NCI-H2029 (cell line): ENCODE measurements at places on chromosomes 2 and 18.

DNA sequence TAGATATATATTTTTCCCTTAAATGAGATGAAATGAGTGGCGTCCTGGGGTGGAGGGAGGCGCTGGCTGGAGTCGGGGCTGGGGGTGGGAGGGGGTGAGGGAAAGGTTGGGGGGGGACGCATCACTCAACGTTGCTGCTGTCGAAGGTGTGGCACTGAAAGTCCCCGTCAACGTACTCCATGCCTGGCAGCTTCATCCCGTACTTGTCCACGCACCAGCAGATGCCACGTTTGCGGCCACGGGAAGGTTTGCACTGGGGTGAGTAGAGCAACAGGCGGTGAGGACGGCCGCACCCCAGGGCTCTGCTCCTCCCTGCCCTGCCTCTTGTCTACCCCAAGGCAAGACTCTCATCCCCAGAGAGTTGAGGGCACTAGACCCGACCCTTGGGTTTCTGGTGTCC is 18.7 kb downstream of the IGFBP5 start:
- no peak for DNase-seq

DNA sequence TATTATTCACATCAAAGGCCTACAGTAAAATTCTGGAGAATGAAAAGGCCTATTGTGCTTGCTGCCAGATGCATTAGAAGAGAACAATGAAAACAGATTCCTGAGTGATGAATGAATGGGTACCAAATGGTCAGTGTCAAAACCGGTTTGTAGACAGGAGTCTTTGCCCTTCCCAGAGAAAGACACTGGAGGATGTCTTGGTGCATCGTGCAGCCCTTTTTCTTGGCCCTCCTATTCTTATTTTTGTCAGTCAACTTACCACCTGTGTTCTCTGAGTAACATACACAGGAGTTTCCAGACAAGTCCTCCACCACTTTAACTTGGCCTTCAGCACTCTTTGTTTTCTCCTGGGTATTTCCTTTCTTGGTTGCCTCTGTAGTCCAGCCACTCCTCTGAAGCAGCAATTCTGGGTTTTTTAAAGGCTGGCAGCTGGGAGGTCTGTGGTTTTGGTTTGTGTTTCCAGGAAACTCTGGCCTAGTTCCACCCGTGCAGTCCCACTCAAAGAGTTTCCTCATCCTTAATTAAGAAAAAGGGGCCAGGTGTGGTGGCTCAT is 29.4 kb downstream of the PSTPIP2 start:
- DNase-seq, result no peak

DNA sequence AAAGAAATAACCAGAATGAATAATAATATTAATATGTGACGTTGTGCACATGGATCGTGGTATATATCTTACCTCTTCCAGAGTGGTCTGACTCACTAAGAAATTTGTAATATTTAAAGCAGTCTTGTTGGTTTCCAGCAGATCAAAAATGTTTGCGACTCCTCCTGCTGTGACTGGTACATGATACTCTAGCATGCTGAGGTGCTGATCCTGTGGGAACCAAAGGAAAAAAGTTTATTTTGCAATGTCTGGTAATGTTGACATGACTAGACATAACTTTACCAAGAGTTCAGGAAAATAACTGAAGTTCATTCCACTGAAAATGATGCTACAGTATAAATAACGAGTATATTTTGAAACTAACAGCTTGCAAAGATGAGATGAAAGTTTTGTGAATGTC is 124.5 kb upstream of the BARD1 start:
- DNase-seq, result no peak

DNA sequence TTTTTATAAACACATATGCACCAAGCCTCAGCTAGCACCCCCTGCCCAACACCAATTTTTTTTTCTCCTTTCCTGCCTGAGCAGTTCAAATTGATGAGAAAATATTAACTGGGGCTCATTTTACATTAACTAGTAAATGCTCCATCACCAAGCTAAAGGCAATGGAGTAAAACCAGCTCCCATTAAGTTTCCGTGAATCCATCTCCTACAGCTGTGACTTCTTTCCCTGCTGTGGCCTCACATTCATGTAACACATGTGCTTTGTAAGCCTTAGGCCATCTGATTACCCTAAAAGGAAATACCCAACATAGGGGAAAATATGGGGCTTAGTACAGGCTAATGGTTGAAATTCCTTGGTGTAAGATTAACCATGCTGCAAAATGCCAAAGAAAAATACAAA is 60.8 kb downstream of the DNER start:
- no peak for DNase-seq

- DNase-seq, result no peak
These were observed 807.0 kb downstream of the SLC4A3 start for GRCh38 chr2:220434385-220434784.

DNA sequence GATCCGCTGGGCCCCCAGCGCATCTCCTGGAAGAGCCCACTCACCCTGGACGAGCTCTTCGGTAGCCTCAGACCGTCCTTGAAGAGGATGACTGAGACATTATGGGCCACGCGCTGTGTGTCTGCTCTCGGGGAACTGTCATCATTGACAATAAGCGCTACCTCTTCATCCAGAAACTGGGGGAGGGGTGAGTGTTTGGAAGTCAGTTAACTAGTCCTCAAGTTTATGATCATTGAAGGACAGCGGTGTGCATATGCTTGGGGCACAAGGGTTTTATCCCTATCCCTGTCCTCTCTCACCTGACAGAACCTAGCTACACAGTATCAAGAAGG is 586 bp downstream of the STK16 start:
- DNase-seq, result no peak

DNA sequence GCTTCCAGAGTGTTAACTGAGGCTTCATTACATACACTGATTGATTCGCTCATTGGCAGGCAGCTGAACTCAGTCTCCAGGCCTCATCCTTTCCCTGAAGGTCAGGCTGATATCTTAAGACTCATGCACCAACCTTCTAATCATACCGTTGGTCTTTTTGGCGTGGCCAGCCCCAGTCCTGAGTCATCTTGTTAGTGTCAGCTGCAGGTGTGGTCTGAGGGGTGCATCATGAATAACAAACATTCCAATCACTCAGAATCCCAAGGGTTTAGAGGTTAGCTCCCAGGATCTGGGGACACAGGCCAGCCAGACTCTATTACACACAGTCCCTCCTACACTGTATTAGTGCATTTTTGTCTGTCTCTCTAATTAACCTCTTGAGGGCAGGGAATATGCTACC is 271.5 kb downstream of the HRH4 start:
- DNase-seq, result no peak

- no peak for DNase-seq
These were observed 112.0 kb downstream of the GULP1 start for GRCh38 chr2:188403676-188404075.

DNA sequence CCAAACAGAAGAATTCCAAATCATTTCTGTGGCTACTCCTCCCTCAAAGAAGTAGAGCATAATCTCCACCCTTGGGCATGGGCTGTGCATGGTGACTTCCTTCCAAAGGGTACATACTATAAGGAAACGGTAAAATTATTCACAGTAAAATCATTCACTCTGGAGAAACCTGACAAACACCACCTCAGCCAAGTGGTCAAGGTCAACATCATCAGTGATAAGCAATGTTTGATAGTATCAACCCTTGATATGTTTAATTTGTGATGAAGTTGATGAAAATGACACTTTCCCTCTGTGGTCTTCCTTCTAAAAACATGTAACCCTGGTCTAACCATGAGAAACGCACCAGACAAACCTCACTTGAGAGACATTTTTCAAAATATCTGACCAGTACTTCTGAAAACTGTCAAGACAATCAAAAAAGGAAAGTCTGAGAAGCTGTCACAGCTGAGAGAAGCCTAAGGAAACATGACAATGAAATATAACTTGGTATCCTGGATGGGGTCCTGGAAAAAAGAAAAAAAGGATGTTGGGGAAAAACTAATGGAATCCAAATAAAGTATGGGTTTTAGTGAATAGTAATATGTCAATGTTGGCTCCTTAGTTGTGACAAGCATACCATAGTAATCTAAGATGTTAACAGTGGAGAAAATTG is 9.4 kb upstream of the TXNDC2 start:
- DNase-seq, result no peak

GRCh38 chr2:239240414-239240881 is 160.4 kb downstream of the HDAC4 start:
- no peak for DNase-seq

GRCh38 chr2:227503433-227504406 is 31.8 kb downstream of the AGFG1 start:
- no peak for DNase-seq

GRCh38 chr2:224325941-224326340 is 76.0 kb downstream of the FAM124B start:
- peak; percentile 49 for DNase-seq

- no peak for DNase-seq
These were observed 383 bp upstream of the ATP5MC3 start for GRCh38 chr2:175181877-175182308.

- DNase-seq, result no peak
These were observed 133.2 kb downstream of the ICOS start for GRCh38 chr2:204069804-204070203.

DNA sequence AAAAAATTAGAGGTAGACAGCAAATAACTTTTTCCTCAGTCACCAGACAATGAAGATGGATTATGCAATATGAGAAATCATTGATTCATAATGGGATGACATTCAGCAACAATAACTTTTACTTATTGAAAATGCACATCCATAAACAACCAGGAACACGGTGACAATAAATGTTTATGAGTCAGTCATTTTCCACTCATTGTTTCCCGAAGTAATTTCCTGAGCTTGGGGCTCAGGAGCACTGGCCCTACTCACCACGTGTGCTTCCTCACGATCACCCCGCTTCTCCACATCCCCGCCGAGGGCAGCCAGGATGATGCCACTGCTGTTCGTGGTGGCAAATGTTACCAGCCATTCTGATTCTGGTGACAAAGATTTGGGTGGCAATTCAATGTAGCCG is 156.3 kb downstream of the LAMA1 start:
- no peak for DNase-seq

GRCh38 chr2:60496956-60497355 is 56.5 kb downstream of the BCL11A start:
- no peak for DNase-seq

- DNase-seq, result no peak
These were observed 619.2 kb upstream of the SETBP1 start for GRCh38 chr18:44061438-44061837.

- no peak for DNase-seq
These were observed 57.9 kb downstream of the ABCA12 start for GRCh38 chr2:215080545-215080944.

GRCh38 chr2:65922794-65923193 is 490.4 kb upstream of the SPRED2 start:
- no peak for DNase-seq

DNA sequence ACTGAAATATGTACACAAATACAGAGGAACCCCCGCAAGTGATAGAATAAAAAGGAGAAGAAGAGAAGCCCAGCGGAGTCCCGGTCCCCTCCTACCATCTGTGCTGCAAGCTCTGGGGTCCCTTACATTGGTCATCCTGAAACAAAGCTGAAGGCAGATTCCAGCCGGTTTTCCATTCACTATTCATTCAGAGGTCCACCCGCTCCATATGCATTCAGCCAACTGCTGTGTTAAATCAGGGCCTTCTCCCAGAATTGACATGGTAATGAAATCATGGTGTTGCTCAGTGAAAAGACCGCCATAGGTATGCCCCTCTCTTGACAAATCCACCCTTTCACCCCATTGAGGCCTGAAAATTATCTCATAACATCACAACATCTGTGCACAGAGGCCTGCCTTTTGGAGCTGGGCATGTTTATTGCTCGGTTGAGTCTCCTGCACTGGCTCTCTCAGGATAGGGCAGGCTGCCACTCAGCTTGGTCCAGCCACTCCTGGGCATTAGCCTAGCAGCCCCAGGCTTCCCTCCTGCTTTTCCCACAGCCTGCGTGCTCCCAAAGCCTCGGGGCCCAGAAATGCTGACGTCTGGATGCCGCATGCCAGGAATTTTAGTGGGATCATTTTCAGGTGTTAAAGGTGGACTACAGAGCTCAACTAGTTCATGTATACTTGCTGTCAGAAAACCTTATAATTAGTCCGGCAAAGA is 39.3 kb upstream of the ID2 start:
- no peak for DNase-seq

DNA sequence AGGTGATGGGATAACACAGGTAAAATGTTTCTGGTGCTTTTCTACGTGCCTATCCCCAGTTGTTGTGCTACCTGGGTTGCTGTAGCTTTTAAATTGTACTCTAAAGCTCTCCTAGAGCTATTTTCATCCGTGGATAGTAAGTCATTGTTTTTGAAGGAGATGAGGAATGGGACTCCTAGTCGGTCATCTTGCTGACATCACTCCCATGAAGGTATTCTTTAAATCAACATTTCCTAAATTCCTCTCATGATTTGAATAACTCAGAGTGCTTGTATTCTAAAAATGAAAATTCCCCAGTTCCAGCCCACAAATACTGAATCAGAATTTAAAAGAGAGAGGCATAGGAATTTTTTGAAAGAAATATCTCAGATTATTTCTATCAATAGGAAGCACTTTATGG is 44.3 kb downstream of the CCDC148 start:
- DNase-seq, result no peak

DNA sequence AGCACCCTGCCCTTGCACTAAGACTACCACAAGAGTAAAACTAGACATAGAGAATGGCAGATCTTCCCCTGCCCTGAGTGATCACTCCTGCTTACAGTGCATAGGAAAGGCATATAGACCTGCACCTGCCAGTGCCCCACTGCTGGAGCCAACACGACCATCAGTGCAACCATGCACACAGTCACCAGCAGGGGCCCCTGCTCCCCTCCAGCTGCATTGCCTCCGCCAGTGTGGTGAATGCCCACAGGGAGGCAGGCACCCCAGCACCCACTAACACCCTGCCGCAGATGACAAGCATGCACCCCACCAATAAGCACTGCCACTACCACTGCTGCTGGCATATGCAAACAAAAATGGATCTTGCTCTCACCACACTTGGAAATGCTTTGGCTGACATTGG is 478.8 kb downstream of the ADCYAP1 start:
- no peak for DNase-seq

DNA sequence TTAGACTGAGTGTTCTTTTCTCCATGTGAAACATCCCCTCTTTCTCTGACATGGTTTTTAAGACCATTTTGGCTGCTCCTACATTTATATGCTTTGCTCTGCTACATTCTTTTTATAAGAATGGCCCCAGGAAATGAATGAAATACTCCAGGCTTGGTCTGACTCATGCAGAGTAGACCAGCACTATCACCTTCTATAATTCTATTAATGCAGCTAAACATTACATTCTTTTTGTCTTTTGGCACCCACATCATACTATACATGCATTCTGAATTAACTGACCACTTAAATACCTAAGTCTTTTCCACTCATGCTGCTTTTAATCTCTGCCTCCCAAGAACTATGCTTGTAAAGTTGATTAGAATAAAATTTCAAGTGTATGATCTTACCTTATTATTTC is 94.1 kb downstream of the AAK1 start:
- DNase-seq, result no peak

- no peak for DNase-seq
These were observed 4.1 kb upstream of the CYS1 start for GRCh38 chr2:10084223-10084865.
